Activated T-cell treated with anti-CD3 and anti-CD28 coated beads, Interleukin-2, amount 50 U/mL, for 4 hours (primary cell): ENCODE measurements at places on chromosomes 3 and 15. TPM values are rescaled to one million over a fixed set of nuclear protein-coding genes. Genes with fewer than 3 reads are reported as not detected.

- DNase-seq = no peak
These were observed 101.8 kb downstream of the NECTIN3 start for GRCh38 chr3:111173328-111173900.

DNA sequence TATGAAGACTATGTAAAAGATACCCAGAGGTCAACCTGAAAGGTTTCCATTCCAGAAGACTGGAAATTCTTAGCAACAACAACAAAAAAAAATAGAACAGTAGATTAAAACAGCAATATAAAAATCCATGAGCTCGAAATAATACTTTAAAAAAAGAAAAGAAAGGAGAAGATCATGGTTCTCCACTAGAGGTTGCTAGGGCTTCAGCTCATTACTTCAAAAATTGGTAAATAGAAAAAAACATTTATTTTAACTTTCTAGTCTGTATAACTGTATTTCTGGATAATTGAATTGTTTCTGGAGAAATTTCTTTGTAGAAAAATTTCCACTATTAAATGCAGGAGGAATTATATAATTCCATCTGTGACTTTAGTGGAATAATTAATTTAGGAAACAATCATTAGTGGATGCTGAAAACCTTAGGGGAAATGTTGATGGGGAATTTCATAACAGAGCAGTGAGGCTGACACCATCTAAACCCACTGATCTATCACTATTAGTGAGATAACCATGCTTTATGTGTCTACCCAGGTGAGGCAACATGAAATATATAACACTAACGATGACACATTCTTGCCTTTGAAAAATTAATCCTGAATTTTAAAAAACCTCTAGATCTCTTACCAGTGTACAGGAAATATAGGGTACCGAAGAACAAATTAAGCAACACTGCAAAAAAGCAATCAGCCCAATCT, 62.5 kb upstream of the SNRK start:
- DNase-seq = no peak

DNA sequence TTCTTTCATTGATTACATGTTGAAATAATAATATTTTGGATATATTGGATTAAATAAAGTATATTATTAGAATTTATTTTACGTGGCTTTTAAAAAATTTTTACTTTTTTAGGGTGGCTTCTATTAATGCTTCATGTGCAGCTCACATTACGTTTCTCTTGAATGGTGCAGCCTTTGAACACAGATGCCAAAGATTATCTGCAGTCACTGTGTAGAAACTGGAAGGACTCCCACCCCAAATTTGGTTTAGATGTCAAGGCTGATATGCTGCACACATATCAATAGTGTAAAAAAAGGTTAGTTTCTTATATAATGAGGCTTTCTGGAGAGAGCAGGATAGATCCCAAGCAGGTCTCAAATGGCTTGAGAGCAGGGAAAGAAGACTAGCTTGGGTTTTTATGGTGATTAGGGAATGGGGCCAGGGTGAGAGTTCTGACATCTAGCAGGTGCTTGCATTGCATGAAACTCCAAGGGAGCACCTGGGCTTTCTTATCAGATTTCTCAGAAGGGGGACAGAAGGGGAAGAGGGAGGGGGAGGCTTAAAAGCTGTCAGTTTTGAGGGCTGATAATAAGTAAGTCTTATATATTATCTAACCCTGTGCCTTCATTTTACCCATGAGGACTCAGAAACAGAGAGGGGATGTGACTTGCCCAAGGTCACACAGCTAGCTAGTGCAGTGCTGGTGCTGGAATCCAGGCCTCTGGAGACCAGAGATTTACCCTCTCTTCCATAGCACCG, 89.6 kb downstream of the CHST2 start:
- no peak for DNase-seq

The GOLGA6D gene
- not detected for total RNA-seq

The LDHAL6B gene
- not detected for total RNA-seq
